ENCODE measurements at places on chromosomes 6 and 20. TPM values are rescaled to one million over a fixed set of nuclear protein-coding genes. Genes with fewer than 3 reads are reported as not detected.

GABRR1 gene
- total RNA-seq: not detected

TAGAP gene
- not detected for total RNA-seq

ACTL10 gene
- not detected for total RNA-seq

SAPCD1 gene
- total RNA-seq: 3.0 TPM

CLPSL2 gene
- 0.99 TPM for total RNA-seq

HLA-B gene
- 35.0 TPM for total RNA-seq

SIRPB1 gene
- total RNA-seq: 0.43 TPM

GSTA3 gene
- not detected for total RNA-seq

TRIM40 gene
- not detected for total RNA-seq

ARG1 gene
- not detected for total RNA-seq

TFB1M gene
- total RNA-seq: 7.5 TPM

SPATS1 gene
- not detected for total RNA-seq

CST1 gene
- total RNA-seq: 0.98 TPM

REM1 gene
- 0.78 TPM for total RNA-seq

BMP5 gene
- total RNA-seq: not detected

ADGRG6 gene
- total RNA-seq: 43.1 TPM

MED23 gene
- total RNA-seq: 9.0 TPM

SPEF1 gene
- total RNA-seq: 1.3 TPM

MOG gene
- not detected for total RNA-seq

HAO1 gene
- total RNA-seq: not detected

CTAGE9 gene
- total RNA-seq: not detected

CPNE5 gene
- 0.16 TPM for total RNA-seq

LPA gene
- total RNA-seq: 0.09 TPM

FKBP1C gene
- total RNA-seq: 2.1 TPM

SIRPG gene
- not detected for total RNA-seq

TULP1 gene
- total RNA-seq: not detected

PLEKHG1 gene
- 0.68 TPM for total RNA-seq

SPATA25 gene
- 0.52 TPM for total RNA-seq

CPXM1 gene
- not detected for total RNA-seq

KCNK17 gene
- total RNA-seq: not detected

Data from A549 treated with Hydrocortisone at 1 μM for 4 hours (cell line).